Skeletal muscle cell (primary cell): ENCODE measurements at places on chromosomes 2 and 18.

DNA sequence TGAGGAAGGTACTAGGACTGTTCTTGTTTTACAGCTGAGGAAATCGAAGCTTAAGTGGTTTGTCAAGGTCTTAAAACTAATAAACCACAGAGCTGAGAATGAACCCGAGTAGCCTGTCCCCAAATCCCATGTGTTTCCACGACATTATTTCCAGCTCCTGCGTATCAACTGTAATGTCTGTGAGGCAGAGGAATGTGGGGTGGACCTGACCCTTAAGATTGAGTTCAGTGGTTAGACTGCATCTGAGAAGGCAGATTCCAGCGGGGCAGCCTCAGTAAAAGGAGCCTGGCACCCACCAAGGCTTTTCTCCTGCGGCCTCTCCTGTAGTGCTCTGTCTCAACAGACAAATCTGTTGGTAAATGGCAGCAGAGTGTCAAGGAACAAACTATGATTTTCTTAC is 81.9 kb upstream of the TMEM178A start:
- DNase-seq: no peak

DNA sequence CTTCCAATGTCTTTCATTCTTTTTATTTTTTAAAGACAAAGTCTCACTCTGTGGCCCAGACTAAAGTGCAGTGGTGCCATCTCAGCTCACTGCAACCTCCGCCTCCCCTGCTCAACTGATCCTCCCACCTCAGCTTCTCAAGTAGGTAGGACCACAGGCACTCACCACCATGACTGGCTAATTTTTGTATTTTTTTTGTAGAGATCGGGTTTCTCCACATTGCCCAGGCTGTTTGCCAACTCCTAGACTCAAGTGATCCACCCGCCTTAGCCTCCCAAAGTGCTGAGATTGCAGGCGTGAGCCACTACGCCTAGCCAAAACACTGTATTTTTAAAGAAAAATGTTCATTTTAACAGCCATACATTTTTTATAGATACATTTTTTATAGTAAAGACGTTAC is 12.7 kb downstream of the GCKR start:
- peak; percentile 33 for DNase-seq

- no peak for DNase-seq
Observed at GRCh38 chr18:9673296-9674251, 34.5 kb upstream of the RAB31 start.

DNA sequence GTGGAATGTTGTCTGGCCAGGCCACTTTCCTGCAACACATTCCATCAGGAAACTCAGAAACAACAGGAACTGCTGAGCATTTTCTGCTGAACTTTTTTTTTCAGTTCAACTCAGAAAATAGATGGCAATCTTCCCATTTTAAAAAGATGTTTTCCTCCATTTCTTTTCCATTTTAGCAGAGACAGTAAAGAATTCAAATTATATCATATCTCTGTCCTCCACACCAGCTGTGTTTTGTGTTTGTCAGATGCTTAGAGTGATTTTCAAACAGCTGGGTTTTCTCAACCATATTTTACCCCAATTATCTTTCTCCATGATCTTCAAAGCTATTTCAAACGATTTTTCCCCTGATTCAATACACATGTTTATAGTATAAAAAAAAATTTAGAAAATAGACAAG is 713.4 kb downstream of the LRRTM4 start:
- no peak for DNase-seq

- no peak for DNase-seq
Observed at GRCh38 chr18:44679914-44680272, 795 bp upstream of the SETBP1 start.

GRCh38 chr2:239253264-239253663 is 147.6 kb downstream of the HDAC4 start:
- no peak for DNase-seq

- peak; percentile 52 for DNase-seq
Observed at GRCh38 chr2:47501374-47502200, 98.6 kb downstream of the MSH2 start.

GRCh38 chr18:75157851-75158250 is 51.1 kb downstream of the PTGR3 start:
- no peak for DNase-seq

GRCh38 chr18:3248062-3248657 is 559 bp downstream of the MYL12A start:
- DNase-seq: peak; percentile 36

DNA sequence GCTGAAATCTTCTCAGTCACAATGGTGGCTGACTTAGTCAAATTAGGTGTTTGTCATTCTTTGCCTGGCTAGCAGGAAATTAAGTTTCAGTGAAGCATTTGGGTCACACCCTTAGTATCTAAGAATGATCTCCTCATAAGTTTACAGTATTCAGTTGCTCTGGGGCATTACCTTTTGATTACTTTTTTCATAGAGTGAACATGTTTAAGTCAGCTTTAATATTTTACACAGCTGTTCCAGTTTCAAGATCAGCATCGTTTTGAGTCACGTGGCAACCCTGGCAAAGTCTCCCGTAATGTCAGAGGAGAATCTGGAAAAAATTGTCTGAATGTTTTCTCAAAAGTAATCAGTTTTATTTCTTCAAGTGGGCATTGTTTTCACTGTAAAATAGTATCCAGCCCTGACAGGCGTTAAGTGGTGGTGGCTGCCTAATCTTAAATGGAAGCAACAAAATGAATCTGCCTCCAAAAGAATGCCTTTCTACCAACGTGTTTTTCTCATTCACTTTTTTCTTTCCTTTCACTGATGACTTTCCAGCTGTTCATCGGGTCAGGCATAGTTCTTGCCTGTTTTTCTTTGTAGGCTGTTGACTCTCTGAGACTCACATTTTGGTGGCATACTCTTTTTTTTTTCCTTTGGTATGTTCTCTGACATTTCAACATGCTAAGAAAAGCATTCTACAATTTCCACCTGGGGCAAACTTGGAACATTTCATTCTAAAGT is 319.6 kb upstream of the TCF4 start:
- DNase-seq: no peak

- no peak for DNase-seq
Observed at GRCh38 chr18:9404565-9405060, 70.0 kb downstream of the TWSG1 start.

GRCh38 chr2:112140205-112140802 is 2.1 kb downstream of the FBLN7 start:
- DNase-seq: no peak

GRCh38 chr2:23791030-23791429 is 135.9 kb downstream of the ATAD2B start:
- DNase-seq: peak; percentile 65

GRCh38 chr2:190625691-190626090 is 23.2 kb upstream of the NAB1 start:
- no peak for DNase-seq

GRCh38 chr2:66109419-66109818 is 325.5 kb upstream of the MEIS1 start:
- DNase-seq: no peak

DNA sequence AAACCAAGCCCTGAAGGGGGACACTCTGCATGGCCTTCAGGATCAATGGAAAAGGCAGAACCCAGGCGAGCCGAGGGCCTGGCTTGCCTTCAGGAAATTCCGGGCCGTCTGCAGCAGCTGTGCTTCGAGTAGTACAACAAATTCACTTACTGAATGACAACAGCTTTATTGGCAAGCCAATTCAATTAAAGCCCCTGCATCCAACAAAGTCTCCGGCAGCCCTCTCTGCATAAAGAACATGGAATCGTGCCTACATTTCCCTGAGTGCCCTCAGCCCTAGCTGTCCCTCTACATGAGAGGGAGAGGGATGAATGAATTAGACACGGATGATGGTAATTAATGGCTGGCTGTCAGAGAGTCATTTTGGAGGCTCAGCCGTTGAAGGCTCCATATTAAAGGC is 189.0 kb downstream of the BCL11A start:
- DNase-seq: no peak

- DNase-seq: no peak
Observed at GRCh38 chr2:202411097-202411496, 35.0 kb downstream of the BMPR2 start.

- DNase-seq: no peak
Observed at GRCh38 chr18:48878471-48878870, 72.3 kb downstream of the SMAD7 start.

DNA sequence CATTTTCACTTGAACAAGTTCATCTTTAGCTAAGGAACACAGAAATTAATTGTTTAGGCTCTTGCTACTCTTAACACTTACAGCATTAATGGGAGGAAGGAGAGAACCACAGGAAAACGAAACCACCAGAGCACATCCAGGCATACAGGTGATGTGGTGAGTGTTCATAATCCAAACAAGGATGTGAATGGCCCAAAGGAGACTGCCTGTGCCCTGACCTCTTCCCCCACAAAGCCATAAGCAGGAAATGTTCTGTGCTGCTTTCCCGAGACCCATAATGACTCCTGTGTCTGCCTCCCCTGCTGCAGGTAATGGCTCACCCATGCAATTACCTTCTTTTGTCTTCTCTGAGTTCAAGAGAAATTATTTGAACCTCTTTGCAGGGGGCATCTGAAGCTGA is 295.9 kb upstream of the LINC00305 start:
- DNase-seq: no peak

DNA sequence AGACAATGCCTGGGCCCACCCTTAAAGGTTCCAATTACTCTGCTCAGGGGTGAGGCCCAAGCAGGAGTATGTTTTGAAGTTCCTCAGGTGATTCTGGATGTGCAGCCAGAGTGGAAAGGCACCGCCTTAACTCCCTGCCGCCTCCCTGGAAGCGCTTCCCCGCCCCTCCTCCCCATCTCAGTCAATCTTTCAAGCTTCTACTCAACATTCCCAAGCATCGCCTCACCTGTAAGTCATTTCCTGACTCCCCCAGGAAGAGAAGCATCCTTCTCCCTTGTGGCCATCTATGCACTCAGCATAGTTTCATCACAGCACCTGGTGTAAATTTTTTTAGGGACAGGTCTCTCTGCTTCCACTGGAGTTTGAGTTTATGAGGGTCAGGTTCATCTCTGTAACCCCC is 67.5 kb downstream of the MYL12B start:
- no peak for DNase-seq

- no peak for DNase-seq
Observed at GRCh38 chr2:173079141-173079540, 3.5 kb downstream of the MAP3K20 start.

GRCh38 chr18:38948436-38948835 is 1382.8 kb upstream of the CELF4 start:
- DNase-seq: no peak

DNA sequence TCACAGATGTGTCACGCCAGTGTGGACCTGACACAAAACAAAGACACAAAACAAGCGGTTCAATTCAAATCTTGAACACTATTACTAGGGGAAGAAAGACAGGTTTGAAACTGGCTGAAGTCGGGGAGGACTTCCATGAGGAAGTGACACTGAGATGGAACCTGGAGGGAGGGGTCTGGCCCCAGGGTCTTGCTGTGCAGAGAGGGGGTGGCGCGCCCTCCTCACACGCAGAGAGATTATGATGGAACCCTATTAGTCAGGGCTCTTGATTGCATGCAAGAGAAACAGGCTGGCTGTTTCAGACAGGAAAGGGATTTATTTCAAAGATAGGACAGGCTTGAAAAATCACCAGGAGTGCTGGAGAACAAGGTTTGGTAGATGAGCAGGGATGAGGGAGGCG is 363.6 kb upstream of the HS6ST1 start:
- DNase-seq: no peak

DNA sequence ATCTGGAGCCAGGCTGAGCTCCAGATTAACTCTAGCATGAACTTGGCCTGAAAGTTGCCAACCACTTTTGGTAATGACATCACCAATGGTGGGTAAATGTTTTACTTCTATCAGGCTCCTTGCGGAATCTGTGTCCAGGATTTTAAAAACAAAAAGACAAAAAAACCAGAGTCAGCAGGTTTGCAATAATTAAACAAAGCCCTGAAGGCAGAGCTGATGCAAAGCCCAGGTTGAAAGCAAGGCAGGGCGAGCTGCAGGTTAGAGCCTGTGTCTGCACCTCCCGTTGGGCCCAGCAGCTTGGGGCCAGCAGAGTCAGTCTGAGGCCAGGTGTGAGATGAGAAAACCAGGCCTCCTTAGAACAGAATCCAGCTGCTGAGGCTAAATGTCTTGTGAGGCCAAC is 29.1 kb upstream of the ALK start:
- DNase-seq: no peak

GRCh38 chr2:152629202-152629601 is 88.1 kb downstream of the PRPF40A start:
- DNase-seq: no peak

GRCh38 chr2:191501561-191502168 is 176.3 kb upstream of the NABP1 start:
- peak; percentile 22 for DNase-seq

GRCh38 chr2:240390091-240391073 is 45.1 kb upstream of the GPC1 start:
- no peak for DNase-seq

DNA sequence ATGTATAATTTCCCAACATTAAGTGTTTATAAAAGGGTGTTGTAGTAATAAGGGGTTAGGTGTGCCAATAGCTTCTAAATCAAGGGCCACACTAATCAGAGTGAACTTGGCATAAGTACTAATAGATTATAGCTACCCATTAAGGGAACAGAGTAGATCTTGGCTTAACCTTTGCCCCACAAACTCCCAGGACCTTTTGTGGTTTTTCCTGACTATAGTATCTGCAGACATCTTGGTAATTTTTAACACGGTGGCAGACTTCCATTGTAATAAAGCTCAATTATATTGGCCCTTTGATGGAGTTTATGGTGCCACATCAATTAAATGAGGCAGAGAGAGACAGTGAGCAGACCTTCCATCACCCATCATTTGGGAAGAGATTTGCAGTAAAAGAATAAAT is 358.5 kb upstream of the HNRNPA3 start:
- DNase-seq: no peak

- no peak for DNase-seq
Observed at GRCh38 chr18:11037533-11038240, 111.7 kb downstream of the PIEZO2 start.

DNA sequence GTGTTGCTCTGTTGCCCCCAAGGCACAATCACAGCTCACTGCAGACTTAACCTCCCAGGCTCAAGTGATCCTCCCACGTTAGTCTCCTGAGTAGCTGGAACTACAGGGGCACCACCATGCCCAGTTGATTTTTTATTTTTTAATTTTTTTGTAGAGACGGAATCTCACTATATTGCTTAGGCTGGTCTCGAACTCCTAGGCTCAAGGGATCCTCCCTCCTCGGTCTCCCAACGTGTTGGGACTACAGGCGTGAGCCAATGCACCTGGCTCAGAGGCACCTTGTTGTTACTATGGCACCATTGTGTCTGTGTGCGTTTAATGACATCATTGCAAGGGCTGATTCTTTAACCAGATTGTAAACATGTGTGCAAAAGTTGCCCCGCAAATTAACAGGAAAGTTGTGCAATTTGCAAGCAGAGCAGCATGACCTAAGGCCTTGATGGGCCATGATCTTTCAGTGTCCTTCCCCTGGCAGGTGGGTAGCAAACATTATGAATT is 22.6 kb downstream of the TCF23 start:
- DNase-seq: no peak

- no peak for DNase-seq
Observed at GRCh38 chr18:27723168-27723567, 453.8 kb downstream of the CDH2 start.

- no peak for DNase-seq
Observed at GRCh38 chr2:64646007-64646880, 7.5 kb downstream of the SERTAD2 start.

- DNase-seq: no peak
Observed at GRCh38 chr2:229032608-229033234, 238.4 kb downstream of the PID1 start.

- DNase-seq: no peak
Observed at GRCh38 chr18:70428439-70428838, 139.6 kb downstream of the SOCS6 start.

- no peak for DNase-seq
Observed at GRCh38 chr2:240461471-240462072, 26.1 kb downstream of the GPC1 start.
